ENCODE measurements at places on chromosomes 6 and 20.

- no peak for ATAC-seq
These were observed 112.4 kb downstream of the TAF4 start for GRCh38 chr20:61953037-61954021.

- peak; percentile 84 for ATAC-seq
These were observed 117.0 kb downstream of the RTN4IP1 start for GRCh38 chr6:106512048-106512967.

- ATAC-seq = peak; percentile 61
These were observed at the start of gene SGK1 for GRCh38 chr6:134317471-134318131. Gene SGK1 (minus strand): TSS chr6:134318112. CDS start chr6:134317460, 652 bp downstream.

DNA sequence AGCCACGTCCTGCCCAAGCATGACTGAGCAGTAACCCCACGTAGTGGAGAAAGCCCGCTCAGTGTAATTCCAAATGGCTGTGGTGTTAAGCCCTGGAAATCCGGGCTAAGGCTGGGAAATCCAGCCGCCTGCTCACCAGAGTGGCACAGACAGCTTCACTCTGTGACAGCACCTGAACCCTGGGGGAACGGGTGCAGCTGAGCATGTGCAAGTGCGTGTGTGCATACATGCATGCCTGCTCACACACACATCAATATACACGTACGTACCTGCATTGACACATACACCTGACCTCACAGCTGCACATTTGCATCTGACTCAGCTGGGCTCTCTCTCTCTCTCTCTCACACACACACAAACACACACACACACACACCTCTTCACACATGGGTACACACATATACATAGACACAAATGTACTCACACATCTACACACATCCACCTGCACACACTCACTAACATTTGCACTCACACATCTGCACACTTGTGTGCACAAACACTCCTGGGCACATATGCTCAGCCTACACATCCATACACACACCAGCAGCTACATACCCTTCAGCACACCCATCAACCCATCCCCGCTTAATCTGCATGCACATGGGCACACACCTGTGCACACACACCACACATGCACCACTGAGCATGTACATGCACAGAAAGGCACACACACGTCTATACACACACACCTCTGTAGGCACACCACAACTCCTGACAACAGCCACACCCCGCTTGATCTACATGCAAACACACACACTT, 114.1 kb downstream of the GRM4 start:
- no peak for ATAC-seq

DNA sequence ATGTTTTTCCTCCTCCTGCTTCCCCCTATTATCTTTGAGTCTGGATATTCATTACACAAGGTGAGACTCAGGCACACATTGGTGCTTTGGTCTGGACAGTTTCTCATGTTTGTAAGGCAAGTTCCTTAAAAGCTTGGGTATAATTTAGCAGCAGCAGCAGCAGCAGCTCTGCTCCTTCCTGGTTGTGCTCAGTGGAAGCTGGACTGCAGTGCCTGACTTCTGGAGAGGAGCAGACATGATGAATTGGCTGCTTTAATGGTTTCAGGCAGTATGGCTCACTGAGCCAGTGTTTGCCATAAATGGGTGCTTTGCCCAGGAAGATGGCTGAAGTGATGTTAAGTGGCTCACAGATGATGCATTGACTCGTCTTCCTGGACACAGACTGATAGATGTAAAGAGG, 32.4 kb downstream of the SLC9A8 start:
- no peak for ATAC-seq

GRCh38 chr20:21982559-21982958, 277.1 kb downstream of the PAX1 start:
- ATAC-seq = no peak

GRCh38 chr6:1695546-1696462, 86.1 kb downstream of the FOXC1 start:
- no peak for ATAC-seq

DNA sequence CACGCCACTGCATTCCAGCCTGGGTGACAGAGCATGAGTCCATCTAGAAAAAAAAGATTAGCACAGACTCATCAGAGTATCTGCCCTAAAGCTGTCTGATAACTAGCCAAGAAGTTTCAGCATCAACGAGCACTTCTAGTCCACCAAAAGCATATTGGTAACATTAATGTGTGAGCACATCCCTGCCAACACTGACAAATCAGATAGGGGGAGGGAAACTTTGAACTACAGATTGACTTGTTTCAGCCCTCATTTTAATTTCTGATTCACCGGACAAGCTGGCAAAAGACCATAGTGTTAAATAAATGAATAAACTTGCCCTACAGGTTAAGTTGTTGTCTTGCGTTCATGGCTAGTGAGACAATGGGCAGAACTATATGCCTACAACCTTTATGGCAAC, 7.7 kb upstream of the SEC63 start:
- no peak for ATAC-seq

GRCh38 chr6:55958790-55959189, 83.4 kb upstream of the BMP5 start:
- no peak for ATAC-seq

- ATAC-seq = no peak
These were observed 12.7 kb upstream of the FAM83C start for GRCh38 chr20:35304956-35305355.

GRCh38 chr6:27205375-27206278, 41.9 kb upstream of the PRSS16 start:
- no peak for ATAC-seq

- no peak for ATAC-seq
These were observed 28.0 kb downstream of the DDX27 start for GRCh38 chr20:49247169-49247723.

- ATAC-seq = no peak
These were observed 233.3 kb downstream of the TINAG start for GRCh38 chr6:54541541-54541940.

DNA sequence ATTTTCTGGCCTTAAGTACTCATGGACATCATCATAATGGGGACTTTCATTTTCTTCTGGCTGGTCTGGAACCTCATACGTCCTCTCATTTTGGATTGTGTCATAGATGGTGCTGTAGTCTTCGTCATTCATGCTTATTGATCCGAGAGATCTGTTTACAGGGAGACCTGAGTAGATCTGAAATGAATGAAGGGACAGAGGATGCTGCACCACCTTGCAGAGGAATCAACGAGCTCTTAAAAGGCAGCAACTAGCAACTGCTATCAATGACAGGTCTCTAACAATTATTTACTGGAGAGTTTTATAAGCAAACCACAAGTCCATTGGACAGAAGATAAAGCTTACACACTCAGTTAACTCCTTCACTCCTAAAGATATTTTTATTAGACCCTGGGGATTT, 49.7 kb upstream of the ENPP4 start:
- ATAC-seq = no peak

DNA sequence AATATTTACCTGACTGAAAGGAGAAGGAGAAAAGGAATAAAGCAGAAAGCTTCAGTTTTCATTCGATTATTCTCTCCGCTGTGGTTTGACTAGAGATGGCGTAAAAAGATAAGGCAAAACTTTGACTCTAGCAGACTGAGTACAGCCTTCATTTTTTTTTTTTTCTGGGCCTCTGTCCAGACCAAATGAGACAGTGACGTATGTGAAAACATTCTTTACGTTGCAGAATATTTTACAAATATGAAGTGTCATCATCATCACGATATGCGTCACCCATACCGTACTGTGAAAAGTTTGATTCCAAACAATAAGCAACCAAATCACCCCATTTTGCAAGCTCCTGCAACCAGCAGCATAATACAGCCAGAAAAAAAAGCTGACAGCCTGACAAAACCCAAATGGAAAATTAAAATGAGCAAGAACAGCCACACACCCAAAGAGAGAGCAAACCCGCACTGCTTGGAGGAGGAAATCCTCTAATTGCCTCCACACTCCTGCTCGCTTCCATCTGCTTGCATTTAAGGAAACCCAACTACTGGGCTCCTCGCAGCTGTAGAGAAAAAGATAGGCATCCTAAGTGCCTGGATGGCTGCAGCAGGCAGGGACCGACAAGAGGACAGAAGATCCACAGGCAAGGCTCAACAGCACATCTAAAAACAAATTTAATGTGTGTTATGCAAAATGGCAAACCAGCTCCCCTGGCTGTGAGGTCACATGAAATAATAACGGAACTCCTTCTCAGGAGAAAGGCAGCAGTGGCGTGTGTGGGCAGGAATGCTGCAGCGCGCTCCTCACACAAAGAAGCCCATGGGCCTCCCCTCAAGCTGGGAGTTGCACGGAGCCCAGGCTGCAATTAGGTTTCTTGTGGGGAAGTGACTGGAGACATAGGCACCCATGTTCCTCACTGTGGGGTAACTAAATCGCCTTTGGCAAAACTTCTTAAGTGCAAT, 113.1 kb downstream of the FYN start:
- ATAC-seq = no peak

DNA sequence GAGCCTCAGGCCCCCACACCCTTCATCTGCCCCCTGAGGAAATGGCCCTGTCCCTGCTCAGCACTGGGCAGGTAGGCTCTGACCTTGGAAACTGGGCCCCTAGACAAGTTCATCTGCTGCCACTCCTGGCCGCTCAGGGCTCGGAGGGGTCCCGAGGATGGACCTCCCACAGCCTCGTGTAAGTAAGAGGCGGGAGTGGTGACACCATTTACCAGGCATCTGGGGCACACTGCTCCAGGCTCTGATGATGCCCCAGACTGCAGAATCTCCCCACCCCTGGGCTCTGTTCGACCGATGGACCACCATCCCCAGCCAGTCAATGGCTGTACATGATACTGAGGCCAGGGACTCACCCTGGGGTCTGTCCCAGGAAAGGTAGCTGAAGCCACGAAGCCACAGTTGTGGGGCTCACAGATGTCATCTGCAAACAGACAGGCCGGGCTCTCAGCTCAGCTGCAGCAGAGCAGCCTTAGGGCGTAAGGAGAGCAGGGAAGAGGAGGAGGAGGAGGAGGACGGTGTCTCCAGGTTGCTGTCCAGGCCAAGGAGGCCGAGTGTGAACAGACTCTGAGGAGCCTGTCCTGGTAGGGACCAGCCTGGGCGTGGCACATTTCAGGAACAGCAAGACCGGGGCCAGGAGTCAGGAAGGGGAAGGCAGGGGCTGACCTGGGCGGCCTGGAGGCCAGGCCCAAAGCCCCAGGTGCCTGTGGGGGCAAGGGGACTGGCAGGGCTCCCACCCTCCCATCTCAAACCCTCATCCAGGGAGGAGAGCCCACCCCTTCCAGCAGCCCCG, 300.4 kb downstream of the TAF4 start:
- no peak for ATAC-seq

DNA sequence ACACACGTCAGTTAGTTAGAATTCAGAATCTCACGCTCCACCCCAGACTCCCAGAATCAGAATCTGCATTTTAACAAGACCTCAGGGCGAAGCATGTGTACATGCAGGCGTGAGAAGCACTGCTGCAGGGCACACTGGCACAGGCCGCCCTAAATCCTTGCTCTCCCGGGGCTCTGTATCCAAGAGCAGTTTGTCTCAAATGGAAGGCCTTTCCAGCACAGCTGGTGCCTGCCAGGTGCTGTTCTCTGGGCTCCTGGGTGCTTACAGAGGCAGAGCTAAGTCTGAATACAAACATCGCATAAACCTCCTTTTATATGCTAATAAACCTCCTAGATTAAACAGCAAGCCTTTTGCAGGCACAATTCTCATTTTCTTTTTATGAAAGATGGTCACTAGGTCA, 119.1 kb upstream of the CD93 start:
- ATAC-seq = no peak

GRCh38 chr20:57421253-57422220, 30.3 kb downstream of the RBM38 start:
- ATAC-seq = peak; percentile 4

DNA sequence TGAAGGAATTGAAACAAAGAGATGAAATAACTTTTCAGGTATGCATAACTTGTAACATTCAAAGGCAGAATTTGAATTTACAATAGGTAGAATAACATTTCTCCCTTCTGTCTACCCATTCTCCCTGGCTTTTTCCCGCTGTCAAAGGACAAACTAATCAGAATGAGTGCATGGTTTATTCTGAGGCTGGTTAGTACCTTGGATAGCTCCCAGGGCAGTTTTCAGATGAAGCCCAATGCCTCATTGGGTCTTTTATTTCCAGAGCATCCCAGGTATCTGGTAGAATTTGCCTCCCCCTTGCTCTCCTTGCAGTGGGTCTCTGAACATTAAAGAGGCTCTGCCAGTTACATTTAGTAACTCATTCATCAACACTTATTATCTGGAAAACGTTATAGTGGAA, 665.5 kb downstream of the BCKDHB start:
- no peak for ATAC-seq

DNA sequence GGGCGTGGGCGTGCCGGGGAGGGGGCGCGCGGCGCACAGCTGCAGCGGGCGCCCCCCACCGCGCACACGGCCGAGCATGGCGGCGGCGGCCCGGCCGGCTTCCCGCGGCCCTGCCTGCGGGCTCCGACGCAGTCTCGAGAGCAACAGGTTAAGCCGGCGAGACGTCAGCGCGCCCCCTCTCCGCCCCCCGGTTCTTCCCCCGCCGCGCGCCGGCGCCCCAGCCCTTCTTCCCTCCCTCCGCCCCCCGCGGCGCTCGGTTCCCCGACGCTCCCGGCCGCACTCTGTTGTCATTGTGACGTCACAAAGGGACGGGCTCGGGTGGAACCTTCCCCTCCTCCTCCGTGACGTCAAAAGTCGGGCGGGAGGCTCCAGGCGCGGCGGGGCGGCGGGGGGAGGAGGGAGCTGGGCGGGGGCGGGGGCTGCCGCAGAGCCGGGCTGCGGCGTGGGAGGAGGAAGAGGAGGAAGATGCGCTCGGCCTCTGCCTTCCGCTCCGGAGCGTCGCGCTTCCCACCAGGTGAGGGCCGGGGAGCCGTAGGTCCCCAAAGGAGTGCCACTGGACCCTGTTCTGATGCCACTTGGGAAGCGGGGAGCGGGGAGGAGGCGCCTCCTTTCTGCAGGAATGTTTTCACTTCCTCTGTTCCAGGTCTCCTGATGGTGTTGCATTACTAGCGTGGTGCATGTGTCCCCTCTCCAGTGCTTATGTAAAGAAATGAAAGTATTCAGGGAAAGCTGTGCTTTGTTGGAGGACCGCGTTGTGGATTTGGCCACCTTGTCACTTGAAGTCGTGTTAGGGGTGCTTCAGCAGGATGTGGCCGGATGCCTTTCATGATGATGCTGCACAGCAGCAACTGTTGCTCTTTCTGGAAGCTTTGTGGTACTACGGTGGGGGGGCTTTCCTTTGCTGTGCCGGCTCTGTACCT, 2.8 kb downstream of the JARID2 start:
- ATAC-seq = peak; percentile 71

DNA sequence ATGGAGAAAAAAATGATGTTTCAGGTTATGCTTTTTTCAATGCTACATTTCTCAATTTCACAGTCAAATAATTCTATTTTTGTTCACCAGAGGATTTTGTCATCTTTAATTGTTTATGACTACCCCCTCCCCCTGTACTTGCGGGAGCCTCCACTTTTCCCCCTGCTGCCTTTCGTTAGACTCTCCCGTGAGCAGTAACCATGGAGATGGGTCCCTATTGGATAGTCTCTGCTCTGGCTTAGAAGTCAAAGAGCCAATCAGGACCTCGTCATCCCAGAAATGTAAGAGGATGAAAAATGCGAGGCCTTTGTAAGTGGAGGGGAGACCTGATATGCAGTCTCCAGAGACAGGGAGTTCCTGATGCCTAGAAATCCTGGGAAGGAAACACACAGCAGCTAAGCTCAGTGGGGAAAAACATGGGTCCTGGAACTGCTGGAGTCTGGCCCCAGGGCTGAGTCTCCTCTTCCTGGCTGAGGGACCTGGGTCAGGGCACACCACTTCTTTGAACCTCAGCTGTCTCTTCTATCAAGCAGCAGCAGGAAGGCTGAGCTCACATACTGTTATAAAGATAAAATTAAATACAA, 298.7 kb downstream of the TSHZ2 start:
- no peak for ATAC-seq
